ENCODE measurements at places on chromosomes 5 and 9.

- no peak for DNase-seq
These were observed 136.0 kb upstream of the TBC1D2 start for GRCh38 chr9:98391406-98391805.

DNA sequence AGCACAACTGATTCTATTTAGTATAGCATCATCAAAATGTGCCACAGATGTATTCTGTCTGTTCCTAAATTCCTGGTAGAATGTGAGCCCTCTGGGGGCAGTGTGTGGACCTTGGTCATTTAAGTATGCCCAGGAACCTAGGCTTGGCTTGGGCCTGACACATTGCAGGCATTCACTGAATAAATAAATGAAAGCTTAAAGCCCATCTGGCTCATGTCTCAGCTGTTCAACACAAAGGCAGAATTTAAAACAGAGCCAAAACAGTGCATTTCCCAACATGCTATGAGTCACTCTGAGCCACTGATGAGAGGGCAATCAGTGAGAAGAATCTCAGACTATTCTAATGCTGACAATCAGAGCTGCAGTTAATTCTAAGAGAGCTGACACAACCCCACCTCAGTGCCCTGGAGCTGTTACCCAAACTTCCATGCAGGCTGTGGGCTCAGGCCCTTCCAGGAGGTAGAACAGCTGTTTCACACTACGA lies 8.1 kb downstream of the FAM193B start:
- DNase-seq, result peak; percentile 46

DNA sequence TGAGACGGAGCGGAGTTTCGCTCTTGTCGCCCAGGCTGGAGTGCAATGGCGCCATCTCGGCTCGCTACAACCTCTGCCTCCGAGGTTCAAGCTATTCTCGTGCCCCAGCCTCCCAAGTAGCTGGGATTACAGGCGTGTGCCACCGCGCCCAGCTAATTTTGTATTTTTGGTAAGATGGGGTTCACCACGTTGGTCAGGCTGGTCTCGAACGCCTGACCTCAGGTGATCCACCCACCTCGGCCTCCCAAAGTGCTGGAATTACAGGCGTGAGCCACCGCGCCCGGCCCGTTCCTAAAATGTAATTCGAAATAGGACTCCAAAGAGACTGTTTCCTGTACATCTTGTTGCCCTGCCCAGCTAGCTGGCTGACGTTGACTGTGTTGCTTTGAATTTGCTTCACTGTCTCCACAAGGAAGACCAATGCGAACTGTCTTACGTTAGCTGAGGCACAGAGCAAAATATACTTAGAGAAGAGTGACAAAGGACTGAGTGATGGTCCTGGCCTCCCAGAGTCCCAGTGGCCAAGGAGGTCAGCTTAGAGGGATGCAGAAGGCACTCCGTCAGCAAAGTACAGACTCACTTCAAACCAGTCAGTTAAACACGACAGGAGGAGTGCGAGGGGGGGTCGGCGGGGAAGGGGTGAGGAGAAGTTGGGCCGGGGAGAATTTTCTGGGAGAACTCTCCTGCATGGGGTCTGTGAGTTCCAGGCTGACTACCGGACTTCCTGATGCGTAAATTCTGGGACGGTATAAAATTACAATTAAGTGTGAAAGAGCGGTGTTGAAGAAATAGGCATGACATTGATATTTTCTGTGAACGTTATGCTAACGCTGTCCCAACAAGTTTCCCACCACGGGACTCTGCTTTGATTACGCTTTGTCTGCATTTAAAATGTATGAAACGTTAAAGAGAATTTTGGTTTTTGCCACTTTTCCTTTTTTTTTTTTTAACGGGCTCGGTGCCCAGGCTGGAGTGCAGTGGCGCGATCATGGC lies 6.8 kb upstream of the TRIM41 start:
- DNase-seq, result no peak

DNA sequence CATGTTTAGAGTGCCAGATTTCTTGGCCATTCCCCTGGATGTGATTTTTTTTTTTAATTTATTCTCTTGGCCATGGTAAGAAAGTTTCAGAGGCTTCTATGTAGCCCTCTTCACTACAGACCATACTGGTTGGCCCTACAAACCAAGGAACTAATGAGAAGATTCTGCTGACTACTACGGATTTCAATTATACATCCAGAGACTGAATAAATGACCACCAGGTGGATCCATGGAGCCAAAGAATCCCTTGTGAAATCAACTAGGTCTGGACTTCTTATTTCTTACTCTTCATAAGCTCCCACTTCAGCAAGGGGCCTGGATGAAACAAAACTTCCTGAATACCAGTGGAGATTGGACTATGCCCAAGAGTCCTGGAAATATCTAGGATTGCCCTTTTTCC lies 27.6 kb downstream of the ZNF622 start:
- peak; percentile 4 for DNase-seq

DNA sequence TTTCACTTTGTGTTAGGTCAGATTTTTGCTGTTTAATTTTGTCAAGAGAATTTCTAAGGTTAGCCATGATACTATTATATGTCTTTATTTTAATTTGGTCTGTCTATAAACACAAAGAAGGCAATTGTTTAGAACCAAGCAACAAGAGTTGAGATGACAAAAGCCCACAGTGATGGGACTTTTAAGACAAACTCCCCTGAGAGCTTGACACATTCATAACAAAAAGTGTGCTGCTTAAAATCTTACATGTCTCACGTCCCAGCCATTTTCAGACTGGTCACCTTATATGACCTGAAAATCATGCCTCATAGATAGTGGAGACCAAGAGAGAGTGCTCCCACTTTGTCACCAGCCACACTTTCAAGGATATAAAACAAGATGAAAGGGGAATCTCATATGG lies 21.6 kb upstream of the NNT start:
- peak; percentile 25 for DNase-seq

- no peak for DNase-seq
These were observed 234.2 kb upstream of the MEF2C start for GRCh38 chr5:89117124-89117644.

DNA sequence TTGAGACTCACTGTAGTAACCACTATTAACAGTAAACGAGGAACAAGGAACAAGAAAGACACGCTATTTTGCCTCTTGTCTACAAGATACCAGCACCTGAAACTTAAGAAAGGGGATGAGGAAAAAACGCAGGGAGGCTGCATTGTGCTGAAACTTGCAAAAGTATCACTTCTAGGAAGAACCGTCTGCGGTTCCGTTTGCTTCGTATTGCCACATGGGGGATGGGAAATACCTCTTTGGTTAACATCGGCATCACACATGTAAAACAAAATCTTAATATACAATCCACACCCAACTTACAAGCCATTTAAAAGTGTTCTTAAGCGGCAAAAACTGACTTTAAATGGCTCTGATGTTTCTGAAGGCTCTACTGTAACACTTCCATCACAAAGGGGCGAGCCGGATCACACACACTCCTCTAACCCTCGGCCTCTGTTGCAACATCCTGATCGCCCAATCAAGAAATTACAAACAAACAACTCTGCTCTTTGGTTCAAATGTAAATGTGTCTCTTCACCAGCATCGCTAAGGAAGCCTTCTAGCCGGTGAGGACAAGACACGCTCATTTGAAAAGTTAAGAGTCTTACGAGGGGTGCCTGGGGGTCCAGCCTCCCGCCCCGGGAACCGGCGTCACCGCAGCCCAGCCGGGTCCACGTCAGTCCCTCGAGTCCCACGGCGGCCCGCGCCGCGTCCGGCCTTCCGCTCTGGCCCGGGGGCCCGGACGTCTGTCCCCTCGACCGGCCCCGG lies 621 bp downstream of the SEC16A start:
- DNase-seq, result peak; percentile 53

DNA sequence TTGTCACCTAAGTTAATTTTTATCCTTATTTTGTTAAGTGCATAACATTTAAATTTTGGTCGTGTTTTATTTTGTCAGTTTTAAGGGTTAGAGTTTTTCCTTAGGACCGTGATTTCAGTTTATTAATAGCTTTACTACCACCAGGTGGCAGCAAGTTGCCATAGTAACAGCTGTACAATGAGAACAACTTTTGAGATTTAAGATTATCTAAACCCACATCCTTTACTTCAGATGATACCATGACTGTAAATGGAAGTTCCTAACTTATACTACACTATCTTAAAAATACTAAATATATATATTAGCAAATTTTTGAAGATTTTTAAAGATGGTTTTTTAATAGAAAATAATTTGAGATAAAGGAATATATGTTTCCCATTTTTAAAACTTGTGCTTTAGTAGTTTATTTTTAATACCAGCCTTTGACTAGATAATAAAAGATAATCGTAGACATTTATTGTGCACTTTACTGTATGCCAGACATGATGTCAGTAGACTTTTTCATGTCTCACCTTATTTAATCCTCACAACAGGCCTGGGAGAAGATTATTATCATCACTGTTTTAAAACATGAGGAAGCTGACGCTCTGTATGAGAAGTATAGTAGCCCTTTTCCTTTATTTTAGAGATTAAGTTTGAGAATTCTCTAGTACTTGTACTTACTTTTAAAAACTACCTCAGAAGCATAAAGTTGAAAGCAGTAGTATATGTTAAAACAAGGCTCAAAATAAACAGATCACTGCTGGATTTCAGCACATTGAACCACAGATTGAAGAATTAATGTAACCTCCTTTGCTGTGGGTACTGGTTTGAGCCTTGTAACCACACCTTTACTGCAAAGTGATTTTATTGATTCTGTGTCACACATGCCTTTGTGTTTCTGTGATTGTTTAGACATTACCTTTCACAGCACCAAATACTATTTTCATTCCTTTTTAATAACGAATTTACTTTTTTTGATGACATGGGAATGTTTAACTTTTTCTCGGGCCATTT lies 27.5 kb downstream of the SREK1 start:
- DNase-seq, result peak; percentile 59

DNA sequence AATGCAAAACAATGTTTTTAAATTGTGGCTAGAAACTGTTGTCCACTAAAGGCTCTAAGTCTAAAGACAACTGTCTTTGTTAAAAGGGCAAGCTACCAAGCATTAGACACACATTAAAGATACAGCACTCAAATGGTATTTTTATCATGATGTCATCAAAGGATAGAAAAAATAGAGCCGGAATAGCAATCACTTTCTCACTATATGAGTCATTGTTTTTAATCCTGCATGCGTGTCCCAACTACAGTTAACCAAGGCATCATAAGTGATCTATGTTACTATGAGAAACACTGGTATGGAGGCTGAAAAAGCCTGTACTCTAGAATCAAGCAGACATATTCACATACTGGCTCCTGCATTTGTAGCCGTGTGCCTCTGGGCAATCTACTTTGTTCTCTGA lies 1.9 kb upstream of the PJA2 start:
- DNase-seq, result peak; percentile 1

GRCh38 chr5:5592541-5592940 lies 170.1 kb downstream of the ICE1 start:
- no peak for DNase-seq

- peak; percentile 8 for DNase-seq
These were observed 3.0 kb upstream of the DNAJB5 start for GRCh38 chr9:34986540-34987047.

- DNase-seq, result peak; percentile 53
These were observed 528.6 kb upstream of the CLINT1 start for GRCh38 chr5:158387499-158387898.

DNA sequence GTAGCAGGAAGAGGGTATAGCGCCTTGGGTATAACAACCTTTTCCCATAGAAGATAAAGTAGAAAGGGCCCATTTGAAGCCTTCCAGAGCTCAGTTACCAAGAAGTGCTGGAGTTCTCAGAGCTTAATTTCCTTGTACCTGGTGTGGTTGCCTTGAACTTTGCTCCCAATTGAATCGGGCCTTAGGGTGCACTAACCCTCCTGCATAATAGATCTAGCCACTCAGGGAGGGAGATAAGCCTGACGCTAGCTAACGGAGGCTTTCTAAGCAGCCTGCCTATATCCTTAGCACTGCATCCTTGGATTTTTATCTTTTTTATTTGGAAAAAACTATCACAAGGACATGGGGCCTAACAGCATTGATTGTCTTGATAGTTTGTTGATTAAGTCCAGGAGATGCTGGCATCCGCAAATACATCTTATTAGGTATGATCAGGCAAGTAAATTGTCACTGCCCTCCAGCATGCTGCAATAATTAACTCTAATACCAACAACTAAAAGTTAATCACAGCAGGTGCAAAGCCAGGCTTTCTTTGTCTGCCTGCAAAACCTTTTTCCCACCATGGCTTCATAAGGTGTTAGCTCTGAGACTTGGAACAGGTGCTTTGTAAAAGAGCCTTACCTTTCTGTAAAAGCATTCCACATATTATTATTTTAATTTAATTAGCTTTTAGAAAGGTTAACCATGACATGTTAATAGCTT lies 199.4 kb downstream of the SREK1 start:
- DNase-seq, result no peak

DNA sequence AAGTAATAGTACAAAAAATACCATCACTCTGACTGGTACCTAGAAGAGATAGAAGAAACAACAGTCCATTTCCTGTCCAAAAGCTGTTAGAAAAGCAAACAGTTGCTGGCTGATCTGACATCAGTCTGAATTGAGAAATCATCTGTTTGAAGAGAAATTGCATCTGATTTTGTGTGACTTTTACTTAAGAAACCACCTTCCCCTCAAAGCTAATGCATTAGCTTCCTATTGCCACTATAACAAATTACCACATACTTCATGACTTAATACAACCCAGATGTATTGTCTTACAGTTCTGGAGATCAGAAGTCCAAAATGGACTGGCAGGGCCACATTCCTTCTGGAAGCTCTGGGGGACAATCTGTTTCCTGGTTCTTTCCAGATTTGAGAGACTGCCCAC lies 385.9 kb upstream of the TLE4 start:
- DNase-seq, result no peak

- DNase-seq, result no peak
These were observed 75.0 kb upstream of the HSPA9 start for GRCh38 chr5:138650196-138650595.

DNA sequence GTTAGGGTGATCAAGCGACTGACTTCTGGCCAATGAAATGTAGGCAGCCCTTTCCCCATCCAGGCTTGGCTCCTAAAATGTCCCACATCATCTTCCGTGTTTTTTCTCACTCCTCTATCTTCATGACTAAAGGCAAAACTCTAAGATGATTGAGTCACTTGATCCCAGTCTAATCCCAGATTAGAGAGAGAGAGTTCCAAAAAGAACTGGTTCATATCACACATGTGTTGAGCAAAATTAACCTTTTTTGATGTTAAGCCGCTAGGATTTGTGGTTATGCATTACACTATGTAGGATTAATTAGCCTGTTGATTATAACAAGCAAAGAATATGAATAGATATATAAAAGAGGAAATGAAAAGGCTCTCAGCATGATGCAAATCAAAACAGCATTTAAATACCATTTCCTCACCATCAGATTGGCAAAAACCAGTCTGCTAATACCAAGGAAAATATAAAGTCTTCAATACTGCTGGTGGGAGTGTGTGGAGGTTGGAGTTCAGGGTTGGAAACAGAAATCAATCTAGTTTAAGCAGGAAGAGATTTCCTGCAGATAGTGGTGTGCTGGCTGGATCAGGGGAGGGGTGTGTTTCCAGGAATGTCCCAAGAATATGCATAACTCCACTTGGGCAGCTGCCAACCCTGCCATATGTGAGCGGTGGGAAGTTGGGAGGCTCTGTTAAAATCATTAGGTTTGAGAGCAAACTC lies 187.6 kb upstream of the S1PR3 start:
- DNase-seq, result peak; percentile 4

- DNase-seq, result no peak
These were observed 42.4 kb downstream of the TRIO start for GRCh38 chr5:14185326-14186058.

Measured in NCI-H82 (cell line).